PC-3 (cell line): ENCODE measurements at places on chromosomes 16 and 17. TPM values are rescaled to one million over a fixed set of nuclear protein-coding genes. Genes with fewer than 3 reads are reported as not detected.

Gene RNF40
- 64.1 and 80.2 TPM in 2 replicates for total RNA-seq

Gene TMEM88
- total RNA-seq: 1.5 TPM in 1 of 2 replicates, not detected in the other

Gene TEFM
- total RNA-seq: 9.3 and 11.3 TPM in 2 replicates

DNA sequence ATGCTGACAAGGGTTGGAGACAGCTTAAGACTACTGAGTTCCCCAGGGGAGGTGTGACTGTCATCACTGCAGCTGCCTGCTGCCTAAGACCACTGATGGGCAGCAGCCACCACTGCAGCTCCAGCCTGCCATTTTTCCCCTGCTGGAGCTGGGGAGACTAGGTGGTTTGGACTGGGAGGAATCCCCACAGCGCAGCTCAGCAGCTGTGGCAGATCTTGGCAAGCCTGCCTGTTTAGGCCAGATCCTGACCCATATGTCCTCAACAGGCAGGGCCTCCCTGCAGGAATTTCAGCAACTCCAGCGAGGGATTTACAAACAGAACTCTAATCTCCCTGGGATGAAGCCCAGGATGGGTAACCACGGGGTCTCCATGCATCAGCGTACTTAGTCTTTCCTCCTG lies 356.4 kb upstream of the TOM1L1 start:
- DNase-seq: no peak

DNA sequence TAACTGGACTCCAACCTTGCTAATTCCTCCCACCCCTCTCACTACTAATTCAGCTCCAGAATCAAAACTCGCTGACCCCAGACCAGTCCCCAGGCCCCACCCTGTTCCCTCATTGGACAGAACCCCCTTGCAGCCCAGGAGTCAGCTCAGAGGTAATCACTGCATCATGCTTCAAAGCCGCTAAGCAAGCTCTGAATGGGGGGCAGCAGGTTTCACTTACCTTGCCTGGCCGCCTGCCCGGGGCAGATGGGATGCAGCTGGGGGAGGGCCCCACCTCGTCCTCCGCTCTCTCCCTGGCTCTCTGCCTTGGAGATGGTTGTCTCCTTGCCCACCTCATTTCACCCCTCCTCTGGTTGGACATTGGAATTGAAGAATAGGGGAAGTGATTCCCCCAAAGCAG lies 4.8 kb upstream of the NGFR start:
- DNase-seq: no peak

DNA sequence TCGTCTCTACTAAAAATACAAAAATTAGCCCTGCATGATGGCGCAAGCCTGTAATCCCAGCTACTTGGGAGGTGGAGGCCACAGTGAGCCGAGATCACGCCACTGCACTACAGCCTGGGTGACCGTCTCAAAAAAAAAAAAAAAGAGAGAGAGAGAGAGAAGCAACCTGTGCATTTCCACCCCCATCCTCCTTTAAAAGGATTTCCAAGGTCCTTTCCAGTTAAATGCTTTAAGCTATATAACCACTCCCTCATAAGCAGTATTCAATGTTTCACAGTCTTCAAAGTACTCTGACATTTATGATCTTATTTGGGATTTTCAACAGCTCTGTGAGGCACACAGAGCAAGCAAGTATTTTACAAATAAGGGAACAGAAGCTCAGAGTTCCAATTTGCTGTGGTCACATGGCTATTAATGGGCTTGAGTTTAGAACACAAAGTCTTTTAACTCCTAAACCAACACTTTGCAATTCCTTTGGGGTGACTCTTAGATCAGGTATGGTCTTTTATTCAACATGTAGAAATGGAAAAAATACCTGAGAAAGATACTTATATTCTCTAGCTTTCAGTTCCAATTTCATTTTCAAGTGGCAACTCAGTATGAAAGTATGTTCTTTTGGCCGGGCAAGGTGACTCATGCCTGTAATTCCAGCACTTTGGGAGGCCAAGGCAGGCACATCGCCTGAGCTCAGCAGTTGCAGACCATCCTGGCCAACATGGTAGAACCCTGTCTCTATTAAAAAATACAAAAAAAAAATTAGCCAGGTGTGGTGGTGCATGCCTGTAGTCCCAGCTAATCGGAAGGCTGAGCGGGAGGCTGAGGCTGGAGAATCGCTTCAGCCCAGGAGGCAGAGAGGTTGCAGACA lies 31.3 kb downstream of the SPOP start:
- DNase-seq: peak; percentile 88
